ENCODE measurements at places on chromosomes 6 and 20.

- DNase-seq = no peak
Measured at GRCh38 chr6:11500008-11500407, 37.5 kb upstream of the TMEM170B start.

DNA sequence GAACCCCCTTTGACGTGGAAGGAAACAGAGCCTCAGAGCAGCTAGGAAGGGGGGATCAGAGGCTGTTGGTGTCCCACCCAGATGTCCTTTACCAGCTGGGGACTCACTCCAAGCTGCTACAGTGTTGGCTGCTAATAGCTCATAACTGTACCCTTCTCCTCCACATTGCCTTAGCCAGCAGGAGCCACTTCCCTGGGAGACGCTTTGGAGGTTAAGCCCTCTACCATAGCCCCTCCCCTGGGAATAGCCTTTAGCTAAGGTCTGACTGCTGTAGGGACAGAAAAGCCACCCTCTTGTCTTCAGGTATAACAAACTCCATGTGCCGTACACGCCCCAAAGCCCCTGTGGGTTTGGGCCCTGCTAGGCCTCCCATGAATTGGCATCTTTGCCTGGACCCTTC, 238.6 kb downstream of the LRFN2 start:
- DNase-seq = no peak

- no peak for DNase-seq
Measured at GRCh38 chr20:19866070-19866469, 108.0 kb downstream of the RIN2 start.

- no peak for DNase-seq
Measured at GRCh38 chr6:105594821-105595220, 191.9 kb upstream of the PREP start.

DNA sequence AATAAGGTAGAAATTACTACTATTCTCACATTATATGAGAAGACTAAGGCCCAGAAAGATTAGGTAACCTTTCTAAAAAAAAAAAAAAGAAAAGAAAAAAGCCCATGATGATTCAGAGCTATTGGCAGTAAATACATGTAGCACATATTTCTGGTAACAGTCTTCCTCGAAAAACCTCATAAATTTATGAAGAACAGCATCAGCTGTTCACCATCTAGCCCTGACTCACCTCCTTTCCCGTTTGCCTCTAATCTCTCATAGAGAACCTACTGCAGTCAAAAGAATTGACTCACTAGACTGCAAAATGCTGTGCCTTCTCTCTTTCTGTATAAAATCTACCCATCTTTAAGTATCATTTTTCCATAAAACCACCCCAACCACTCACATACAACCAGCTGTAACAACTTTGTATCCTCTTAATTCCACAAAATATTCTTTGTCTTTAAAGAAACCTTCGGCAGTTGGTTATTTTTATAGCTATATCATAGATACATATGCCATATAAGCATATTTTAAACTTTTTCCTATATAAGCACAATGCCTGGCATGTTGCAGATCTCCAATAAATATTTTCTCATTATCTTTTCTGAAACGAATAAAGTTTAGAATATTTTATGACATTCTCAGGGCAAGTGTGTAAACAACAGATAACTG, 152.7 kb upstream of the ENPP5 start:
- DNase-seq = no peak

DNA sequence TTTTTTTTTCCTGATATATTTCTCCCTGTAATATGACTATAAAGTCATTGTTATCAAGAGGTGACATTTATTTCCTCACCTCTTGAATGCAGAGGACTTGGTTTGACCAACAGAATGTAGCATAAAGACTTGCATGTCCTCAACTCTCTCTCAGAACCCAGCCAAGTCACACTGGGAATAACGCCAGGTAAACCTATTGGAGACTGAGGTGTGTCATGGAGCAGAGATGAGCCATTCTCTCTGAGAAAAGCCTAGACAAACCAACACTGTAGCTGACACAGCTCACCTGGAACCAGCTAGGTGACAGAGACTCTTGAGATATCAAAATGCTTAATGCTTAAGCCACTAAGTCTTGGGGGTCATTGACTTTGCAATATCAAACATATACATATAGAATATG, 533.6 kb downstream of the HAO1 start:
- DNase-seq = no peak

- no peak for DNase-seq
Measured at GRCh38 chr6:74891349-74891831, 314.5 kb downstream of the COL12A1 start.

DNA sequence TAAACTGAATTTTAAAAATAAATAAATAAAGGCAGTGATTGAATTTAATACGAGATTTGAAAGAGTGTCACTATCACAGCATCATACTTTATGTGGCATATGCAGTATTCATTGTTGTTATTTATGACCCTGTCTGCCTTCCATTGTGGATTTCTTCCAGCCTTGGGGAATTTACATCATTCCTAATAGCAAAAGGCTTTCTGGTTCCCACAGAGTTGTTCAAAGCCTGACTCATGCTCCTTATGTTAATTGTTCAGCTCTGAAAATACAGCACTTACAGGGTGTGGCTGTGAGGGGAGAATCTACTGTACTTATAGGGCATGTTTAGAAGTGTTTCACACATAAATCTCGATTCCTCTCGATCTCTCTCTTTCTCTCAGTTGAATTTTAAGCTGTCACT, 54.4 kb downstream of the JAG1 start:
- DNase-seq = no peak

DNA sequence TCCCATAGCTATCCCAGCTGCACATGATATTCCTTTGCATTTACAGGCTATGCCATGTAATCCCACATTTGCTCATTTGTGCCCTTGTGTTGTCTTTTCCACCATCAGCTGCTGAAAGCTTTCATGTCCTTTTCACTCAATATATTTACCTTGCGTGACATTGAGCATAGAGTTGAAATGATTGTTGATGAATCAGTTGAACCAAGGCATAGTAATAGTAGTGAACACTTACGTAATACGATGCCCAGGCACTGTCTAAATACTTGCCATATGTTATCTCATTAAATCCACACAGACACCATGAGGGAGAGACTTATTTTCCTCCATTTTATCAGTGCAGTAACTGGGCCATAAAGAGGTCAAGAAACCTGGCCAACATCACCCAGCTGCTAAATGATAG, 13.1 kb downstream of the RNF8 start:
- no peak for DNase-seq

- DNase-seq = no peak
Measured at GRCh38 chr6:70557998-70558397, 8.7 kb upstream of the SDHAF4 start.

DNA sequence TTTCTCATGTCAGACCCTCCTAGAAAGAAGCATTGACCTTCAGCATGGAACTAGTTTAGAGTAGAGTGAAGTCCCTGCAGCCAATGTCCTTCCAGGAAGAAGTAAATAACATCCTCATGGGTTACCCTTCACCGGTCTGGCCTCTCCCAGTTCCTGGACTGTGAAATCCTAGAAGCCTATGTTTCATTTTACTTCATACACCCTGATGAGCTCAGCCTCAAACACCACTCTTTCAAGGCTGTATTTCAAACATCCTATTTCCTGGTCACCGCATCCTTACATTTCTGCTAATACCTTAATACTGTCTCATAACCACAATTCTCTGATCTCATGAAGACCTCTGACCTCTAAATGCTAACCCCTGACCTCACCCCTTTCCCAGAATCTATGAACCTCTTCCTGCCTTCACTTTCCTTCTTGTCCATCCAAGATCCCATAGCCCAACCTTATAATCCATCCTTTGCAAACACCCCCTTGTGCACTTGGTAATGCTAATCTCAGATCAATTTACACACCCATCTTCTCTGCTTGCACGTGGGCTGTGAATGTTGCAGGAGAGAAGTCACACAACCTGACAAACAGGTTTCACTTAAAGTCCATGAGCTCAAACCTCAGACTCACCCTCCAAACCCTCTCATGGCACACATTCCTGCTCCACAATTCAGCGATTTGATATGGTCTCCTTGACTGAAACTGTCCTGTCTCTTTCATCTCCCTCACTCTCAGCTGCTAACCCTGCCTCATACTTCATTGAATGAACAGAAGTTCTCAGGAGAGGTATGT, 30.2 kb downstream of the SLC2A10 start:
- no peak for DNase-seq

GRCh38 chr6:88637761-88638545, 325.5 kb downstream of the RNGTT start:
- DNase-seq = no peak

All from stimulated activated CD4-positive, alpha-beta T cell treated with anti-CD3 and anti-CD28 coated beads, TNF-alpha, amount 100 ng/mL, for 1 hour (primary cell).